ENCODE measurements at places on chromosomes 6 and 20. TPM values are rescaled to one million over a fixed set of nuclear protein-coding genes. Genes with fewer than 3 reads are reported as not detected.

The EEF1A2 gene
- 0.08 TPM for polyA plus RNA-seq

The SCRT2 gene
- polyA plus RNA-seq: not detected

The C6orf141 gene
- not detected for polyA plus RNA-seq

The TMC2 gene
- not detected for polyA plus RNA-seq

The RFX6 gene
- polyA plus RNA-seq: not detected

The SEMG1 gene
- not detected for polyA plus RNA-seq

GRCh38 chr20:23063581-23063980 is 14.1 kb upstream of the THBD start:
- DNase-seq: no peak

- DNase-seq: no peak
Measured at GRCh38 chr6:118523216-118523615, 24.9 kb upstream of the PLN start.

GRCh38 chr6:5846889-5847288 is 159.8 kb downstream of the NRN1 start:
- DNase-seq: no peak

DNA sequence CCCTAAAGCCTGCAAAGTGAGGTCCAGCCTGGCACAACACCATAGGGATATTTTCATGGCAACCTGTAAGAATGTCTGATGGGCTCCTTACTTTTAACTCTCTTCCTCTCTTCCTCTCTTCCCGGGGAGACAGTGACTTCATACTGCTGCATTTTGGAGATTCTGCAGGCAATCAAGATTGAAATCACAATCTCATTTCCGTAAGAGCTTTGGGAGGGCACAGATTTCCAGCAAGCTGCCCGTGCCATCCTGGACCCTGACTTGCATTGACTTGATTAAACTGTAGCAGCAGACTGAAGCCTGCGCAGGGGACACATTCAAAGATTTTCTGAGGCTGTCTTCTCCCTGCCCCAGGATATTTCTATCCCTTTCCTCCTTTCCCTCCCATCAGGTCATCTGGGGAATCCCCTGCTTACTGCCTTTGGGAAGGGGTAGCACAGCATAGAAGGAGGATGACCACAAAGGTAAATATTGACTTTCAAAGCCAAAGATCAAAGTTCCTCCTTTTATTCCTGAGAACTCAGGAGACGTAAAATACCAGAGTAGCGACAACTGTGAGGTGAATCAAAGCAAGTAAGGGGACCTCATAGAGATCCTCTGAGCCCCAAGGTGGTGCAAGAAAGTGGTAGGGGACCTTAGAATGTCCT is 504.0 kb upstream of the ARID1B start:
- DNase-seq: no peak

DNA sequence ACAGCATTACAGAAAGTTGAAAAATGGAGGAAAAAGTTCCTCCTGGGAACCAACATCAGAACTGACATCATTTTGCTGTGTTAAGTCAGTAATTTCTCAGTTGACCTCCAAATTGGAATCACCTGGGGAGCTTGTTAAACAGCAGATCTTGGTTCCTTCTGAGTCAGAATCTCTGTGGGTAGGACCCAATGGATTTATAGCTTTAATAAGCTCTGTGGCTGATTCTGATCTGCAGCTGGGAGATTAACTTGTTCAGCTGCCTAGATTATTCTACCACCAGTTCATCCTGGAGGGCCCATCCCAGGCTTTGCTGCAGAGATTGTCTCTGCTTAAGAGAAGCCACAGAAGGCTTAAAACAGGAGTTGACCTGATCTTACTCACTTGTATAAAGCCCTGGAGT is 90.7 kb upstream of the POPDC3 start:
- no peak for DNase-seq

The HLA-DQA2 gene
- not detected for polyA plus RNA-seq

- no peak for DNase-seq
Measured at GRCh38 chr20:47726632-47727031, 58.6 kb downstream of the SULF2 start.

The NCOA5 gene
- 25.4 TPM for polyA plus RNA-seq

DNA sequence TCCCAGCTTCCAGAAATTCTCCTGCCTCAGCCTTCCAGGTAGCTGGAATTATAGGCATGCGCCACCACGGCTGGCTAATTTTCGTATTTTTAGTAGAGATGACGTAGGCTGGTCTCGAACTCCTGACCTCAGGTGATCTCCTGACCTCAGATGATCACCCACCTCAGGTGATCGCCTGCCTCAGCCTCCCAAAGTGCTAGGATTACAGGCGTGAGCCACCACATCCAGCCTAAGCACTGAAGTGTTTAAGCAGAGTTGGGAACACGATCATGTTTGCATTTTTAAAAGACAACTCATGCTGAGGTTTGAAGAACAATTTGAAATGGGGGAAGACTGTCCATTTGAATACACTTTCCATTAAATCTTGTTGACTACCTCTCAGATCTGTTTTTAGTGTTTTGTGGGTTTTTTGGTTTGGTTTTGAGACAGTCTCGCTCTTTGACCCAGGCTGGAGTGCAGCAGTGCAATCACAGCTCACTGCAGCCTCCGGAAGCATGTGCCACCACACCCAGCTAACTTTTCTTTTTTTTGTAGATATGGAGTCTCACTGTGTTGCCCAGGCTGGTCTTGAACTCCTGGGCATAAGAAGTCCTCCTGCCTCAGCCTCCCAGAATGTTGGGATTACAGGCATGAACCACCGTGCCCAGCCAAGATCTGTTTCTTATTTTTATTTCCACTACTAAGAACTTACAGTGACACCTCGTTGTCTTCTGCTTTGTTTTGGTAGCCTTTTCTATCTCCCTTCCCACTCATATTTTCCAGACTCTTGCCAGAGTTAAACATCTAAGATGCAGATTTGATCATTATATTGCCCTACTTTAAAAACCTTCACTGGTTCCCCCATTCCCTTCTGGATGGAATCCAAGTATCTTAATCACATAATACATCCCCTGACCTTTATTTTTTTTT is 5.5 kb downstream of the CASP8AP2 start:
- DNase-seq: no peak

DNA sequence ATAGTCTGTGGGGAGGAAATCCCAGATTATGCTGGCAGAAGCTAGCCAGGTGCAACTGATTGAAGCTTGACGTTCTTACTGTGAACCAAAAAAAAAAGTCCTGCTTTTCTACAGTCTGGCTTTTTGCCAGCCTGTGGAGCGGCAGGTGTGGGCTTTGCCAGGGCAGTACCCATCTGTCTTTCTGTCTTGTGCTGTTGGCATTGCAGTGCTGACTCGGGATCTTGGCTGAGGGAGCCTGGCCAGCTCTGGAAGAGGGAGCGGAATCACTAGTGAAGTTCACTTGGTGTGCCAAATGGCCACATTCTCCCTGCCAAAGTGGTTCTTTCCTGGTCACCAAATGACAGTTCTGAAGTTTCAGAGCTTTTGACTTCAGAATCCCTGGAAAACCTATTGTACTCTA is 5.0 kb downstream of the KIF3B start:
- DNase-seq: no peak

DNA sequence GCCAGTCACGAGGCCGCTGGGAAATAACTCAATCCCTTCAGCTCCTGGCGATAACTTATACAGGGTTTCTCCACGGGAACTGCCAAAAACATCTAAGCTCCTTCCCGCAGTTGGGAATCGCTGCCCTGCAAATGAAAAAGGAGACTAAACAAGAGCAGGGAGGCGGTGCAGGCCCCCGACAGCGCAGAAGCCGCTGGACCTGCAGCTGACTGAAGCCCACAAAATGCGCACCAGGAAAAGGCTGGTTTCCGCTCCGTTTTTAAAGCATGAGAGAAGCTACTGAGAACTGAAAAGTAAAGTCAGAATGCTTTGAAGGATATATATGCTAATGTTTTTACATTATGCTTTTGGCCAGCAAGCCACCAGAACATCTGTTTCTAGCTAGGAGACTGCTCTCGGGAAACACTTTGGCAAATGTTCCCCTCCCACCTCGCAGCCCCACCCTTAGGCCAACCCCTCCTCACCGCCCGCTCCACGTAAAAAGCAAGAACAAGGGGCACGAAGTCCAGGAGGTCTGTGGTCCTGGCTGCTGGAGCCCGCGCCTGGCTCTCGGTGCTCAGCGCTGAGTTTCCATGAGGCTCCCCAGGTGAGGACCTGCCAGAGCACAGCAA is 90.5 kb downstream of the SOD2 start:
- no peak for DNase-seq

GRCh38 chr20:21136015-21136732 is 10.3 kb downstream of the KIZ start:
- DNase-seq: no peak

- no peak for DNase-seq
Measured at GRCh38 chr20:35344354-35344837, 52.2 kb upstream of the FAM83C start.

- DNase-seq: no peak
Measured at GRCh38 chr6:113651120-113651519, 206.0 kb upstream of the MARCKS start.

- DNase-seq: no peak
Measured at GRCh38 chr6:70847106-70848084, 109.5 kb downstream of the B3GAT2 start.

- no peak for DNase-seq
Measured at GRCh38 chr6:151025076-151025475, 159.6 kb downstream of the MTHFD1L start.

DNA sequence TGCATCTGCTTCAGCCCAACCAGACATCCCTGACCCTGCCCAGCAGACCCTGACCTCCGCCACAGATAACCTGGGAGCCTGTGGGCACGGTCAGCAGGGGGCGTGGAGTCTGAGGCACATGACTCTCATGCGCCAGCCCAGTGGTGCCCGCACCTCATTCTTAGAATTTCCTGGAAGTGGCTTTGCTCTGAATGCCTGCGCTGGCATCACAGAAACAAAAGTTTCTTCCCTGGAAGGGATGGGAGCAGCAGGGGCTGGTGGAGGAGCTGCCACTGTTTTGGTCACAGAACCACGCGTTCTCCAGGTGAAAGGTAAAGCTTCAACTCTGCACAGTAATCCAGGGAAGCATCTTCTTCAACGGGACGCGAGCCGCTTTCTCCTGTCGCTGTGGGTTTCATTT is 67.9 kb upstream of the DUSP22 start:
- DNase-seq: no peak

GRCh38 chr20:29878281-29878741 is 1379.2 kb upstream of the DEFB115 start:
- DNase-seq: no peak

The MYLK4 gene
- not detected for polyA plus RNA-seq

DNA sequence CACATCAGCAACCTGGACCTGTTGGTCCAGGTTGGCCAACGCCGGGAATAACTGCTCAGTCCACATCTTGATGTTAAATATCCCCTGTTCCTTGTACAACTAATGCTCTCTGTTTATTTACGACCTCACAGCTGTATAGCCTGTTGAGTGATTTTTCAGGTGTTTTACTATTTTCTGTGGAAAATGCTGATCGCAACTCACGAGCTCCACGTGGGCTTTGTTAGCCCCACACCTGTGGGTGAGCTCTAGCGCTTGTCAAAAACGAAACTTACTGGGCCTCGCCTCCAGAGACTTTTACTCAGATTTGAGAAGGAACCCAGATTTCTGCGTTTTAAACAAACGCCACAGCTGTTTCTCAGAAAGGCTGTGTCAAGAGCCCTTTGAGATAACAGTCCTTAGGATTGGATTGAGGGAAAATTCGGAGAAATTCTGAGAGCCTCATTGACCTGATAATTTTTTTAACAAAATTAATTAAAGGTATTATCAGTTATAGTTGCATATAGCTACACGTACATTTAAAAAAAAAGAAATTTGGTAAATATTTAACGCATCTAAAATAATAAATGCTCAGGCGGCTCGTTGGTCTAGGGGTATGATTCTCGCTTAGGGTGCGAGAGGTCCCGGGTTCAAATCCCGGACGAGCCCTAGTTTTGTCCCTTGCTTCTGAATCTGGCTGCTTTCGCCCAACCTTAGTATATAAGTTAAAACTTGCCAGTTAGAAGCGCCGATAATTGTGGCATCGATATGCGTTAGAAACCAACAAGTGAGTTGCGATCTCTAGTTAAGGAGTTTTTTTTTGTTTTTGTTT is 16.7 kb downstream of the HMGN4 start:
- peak; percentile 60 for DNase-seq

The TGM3 gene
- polyA plus RNA-seq: not detected

DNA sequence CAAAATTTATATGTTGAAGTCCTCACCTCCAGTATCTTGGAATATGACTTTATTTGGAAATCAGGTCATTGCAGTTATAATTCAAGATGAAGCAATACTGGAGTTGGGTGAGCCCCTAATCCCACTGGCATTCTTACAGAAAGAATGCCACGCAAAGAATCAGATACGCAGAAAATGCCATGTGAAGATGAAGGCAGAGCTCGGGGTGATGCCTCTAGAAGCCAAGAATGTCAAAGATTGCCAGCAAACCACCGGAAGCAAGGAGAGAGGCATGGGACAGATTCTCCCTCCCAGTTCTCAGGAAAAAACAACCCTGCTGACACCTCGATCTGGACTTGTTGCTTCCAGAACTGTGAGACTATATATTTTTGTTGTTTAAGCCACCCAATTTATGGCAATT is 273.4 kb upstream of the CITED2 start:
- no peak for DNase-seq

The IL17F gene
- not detected for polyA plus RNA-seq

DNA sequence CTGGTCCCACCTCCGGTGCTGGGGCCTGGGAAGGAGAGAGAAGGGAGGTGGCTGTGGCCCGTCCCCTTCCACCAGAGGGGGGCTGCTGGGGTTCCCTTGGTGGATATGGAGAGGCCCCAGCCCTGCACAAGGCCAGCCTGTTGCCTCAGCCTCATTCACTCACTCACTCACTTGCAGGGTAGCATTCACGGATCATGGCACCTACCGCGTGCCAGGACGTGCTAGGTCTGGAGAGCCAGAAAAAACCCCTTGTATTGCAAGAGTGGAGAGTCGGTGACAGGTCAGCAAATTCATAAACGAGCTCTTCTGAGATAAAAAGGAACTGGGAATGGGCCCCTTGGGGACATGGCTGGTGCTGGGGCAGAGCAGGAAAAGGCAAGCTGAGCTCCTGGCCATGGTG is 6.4 kb upstream of the ZBTB46 start:
- no peak for DNase-seq

- no peak for DNase-seq
Measured at GRCh38 chr6:16480763-16481560, 242.6 kb downstream of the GMPR start.

DNA sequence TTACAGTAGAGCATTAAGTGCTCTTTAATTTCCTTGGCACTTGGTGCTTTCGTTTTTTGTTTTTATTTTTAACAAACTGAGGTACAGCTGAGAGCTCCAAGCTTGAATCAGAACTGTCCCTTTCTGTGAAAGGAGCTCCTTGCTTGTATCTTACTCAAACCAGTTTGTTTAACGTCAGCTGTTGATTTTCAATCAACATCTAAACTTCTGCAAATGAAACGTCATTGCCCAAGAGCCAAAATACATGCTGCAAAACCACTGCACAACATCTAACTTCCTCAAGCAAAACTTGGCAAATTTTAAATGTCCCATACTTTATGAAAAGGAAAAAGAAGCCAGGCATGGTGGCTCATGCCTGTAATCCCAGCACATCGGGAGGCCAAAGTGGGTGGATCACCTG is 15.2 kb downstream of the VNN2 start:
- no peak for DNase-seq

DNA sequence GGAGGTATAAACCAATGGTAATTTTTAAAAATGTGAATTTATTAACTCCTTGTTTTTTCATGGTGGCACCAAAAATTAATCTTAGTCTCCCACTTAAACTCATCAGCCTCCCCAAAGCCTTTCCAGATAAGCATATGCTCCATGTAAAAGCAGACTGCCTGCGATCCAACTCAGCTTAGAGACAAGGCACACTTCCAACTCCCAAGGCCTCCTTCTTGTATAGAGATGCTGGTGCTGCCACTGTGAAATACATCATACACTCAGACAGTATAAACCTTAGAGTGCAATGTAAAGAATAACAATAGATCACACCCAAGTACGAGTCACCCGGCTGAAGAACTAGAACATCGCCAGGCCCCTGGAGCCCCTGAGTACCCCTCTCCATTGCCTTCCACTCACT is 2.0 kb downstream of the ANKRD6 start:
- no peak for DNase-seq

Data from naive thymus-derived CD4-positive, alpha-beta T cell (primary cell).